ENCODE measurements at places on chromosomes 2 and 18.

- DNase-seq: no peak
Observed at GRCh38 chr2:59884166-59884565, 669.3 kb downstream of the BCL11A start.

GRCh38 chr2:156548413-156548812 lies 112.2 kb downstream of the GPD2 start:
- DNase-seq: no peak

DNA sequence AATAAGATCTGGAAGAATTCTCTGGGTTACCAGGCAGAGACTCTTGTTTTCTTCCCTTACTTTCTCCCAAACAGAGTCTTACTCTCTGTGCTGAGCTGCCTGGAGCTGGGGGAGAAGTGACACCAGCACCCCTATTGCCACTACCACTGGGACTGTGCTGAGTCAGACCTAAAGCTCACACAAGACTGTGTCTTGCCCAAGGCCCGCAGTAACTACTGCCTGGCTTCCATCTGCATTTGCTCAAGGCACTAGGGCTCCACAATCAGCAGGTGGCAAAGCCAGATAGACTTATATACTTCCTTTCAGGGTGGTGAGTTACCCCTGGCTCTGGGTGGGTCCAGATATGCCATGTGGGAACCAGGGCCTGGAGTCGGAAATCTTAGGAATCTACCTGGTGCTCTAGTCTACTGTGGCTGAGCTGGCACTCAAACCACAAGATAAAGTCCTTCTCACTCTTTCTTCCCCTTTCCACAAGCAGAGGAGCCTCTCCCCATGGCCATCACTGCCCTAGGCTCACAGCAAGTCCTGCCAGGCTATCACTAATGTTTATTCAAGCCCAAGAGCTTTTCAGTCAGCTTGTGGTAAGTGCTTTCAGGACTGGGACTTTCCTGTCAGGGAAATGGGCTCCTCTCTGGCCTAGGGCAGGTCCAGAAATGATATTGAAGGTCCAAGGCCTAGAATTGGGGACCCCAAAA lies 27.6 kb upstream of the SERPINB2 start:
- DNase-seq: no peak

DNA sequence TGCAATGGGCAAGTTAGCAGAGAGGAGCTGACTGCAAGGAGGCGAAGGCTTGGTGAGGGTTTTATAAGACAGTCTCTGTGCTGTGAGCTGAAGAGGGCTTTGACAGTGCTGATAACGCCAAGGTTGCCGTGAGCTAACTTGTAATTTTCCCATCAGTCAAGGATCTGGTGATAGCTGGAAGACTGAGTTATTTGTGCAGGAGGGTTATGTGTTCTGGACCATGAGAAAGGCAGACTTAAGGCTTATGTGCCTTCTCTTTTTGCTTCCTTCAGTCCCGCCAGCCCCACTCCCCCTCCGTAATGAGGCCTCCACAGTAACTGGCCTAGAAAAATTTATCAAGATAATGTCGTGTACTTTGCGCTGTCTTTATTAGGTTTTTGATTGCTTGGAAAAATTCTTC lies 94.6 kb downstream of the RTP5 start:
- no peak for DNase-seq

- no peak for DNase-seq
Observed at GRCh38 chr2:32425719-32426141, 68.9 kb downstream of the BIRC6 start.

DNA sequence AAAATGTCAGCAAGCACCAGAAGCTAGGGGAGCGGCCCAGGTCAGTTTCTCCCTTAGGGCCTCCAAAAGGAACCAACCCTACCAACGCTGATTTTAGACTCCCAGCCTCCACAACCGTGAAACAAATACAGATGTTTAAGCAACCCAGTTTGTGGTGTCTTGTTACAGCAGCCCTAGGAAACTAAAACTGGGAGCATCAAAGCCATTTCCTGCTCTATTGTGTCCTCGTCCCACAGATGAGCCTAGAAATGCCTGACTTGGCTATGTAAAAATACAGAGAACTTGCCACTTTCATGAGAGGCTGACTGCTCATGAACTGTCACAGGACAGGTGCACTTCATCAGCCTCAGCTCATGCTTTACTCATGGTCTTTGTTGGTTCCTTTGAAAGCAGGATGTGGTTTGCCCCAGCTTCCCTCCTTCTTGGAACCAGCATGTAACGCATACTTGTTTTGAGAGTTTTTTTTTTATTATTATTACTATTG lies 97.6 kb upstream of the SLC39A10 start:
- no peak for DNase-seq

DNA sequence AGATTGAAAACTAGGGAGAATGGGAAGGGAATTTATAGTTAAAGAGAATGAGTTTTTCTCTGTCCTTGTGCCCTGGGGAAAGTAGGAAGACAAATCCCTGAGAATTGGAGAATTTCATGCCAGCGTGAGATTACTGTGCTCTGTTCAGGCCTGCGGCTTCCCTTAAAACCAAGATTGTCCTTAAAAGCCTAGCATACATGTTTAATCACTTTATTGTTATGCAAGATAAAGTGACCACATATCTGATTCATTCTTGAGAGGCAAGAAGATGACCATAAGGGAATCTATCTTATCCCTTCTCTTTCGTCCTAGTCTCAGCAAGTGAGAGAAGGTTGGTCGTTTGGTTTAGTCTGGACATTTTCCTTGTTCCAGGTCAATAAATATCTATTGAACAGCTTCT lies 75.9 kb downstream of the ADCYAP1 start:
- no peak for DNase-seq

- DNase-seq: no peak
Observed at GRCh38 chr2:207870814-207871213, 101.1 kb upstream of the FZD5 start.

- peak; percentile 33 for DNase-seq
Observed at GRCh38 chr2:23502096-23502495, 117.1 kb downstream of the KLHL29 start.

- no peak for DNase-seq
Observed at GRCh38 chr2:36492216-36492945, 105.6 kb downstream of the FEZ2 start.

- peak; percentile 15 for DNase-seq
Observed at GRCh38 chr2:225400060-225400511, 576 bp downstream of the NYAP2 start.

- no peak for DNase-seq
Observed at GRCh38 chr2:9380702-9381628, 42.4 kb downstream of the ITGB1BP1 start.

GRCh38 chr18:45951016-45951714 lies 16.0 kb downstream of the EPG5 start:
- no peak for DNase-seq

- DNase-seq: no peak
Observed at GRCh38 chr2:146985753-146986152, 859.1 kb upstream of the ACVR2A start.

GRCh38 chr2:45681675-45682074 lies 30.2 kb downstream of the PRKCE start:
- no peak for DNase-seq

GRCh38 chr2:92073036-92073814 lies 2798.0 kb upstream of the TEKT4 start:
- no peak for DNase-seq

DNA sequence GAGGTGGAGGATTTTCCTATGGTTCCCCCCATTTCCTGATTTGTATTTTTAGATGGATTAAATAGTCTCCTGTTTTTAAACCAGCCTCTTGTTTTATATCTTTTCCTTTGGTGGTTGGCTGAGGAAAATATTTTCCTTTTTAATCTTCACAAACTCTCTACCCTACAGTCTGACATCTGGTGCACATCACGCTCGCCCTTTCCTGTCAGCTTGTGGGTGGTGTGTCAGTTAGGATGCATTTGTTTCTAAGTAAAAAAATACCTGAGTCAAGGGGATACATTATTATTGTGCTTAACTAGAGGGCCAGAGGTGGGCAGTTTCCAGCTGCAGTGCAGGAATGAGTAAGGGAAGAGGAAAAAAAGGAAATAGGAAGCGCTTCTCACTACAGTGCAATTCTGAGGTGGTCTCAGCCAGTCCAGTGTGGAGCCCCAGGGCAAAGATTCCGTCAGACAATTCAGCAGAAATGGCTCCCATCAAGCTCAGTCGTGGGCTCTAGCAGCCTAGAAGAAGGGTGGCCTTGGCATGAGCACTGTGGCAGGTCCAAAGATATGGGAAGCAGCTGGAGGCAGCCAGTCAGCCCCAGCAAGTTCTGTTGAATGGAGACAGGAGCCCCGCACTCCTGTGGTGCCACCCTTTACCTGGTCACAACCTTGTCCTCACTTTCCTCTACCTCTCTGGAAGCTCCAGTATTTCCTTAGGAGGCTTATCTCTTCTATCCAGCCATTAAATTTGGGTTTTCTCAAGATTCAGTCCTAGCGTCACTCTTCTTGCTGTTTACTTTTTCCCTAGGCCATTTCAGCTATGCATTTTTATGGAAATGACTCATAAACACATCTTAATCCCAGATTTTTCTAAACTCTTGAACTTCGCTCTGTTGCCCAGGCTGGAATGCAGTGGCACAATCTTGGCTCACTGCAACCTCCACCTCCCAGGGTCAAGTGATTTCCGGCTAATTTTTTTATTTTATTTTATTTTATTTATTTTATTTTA lies 18.5 kb downstream of the SFTPB start:
- DNase-seq: no peak

GRCh38 chr18:31746396-31746795 lies 14.3 kb downstream of the SLC25A52 start:
- DNase-seq: no peak

- DNase-seq: no peak
Observed at GRCh38 chr2:79083597-79084251, 4.1 kb downstream of the REG1B start.

DNA sequence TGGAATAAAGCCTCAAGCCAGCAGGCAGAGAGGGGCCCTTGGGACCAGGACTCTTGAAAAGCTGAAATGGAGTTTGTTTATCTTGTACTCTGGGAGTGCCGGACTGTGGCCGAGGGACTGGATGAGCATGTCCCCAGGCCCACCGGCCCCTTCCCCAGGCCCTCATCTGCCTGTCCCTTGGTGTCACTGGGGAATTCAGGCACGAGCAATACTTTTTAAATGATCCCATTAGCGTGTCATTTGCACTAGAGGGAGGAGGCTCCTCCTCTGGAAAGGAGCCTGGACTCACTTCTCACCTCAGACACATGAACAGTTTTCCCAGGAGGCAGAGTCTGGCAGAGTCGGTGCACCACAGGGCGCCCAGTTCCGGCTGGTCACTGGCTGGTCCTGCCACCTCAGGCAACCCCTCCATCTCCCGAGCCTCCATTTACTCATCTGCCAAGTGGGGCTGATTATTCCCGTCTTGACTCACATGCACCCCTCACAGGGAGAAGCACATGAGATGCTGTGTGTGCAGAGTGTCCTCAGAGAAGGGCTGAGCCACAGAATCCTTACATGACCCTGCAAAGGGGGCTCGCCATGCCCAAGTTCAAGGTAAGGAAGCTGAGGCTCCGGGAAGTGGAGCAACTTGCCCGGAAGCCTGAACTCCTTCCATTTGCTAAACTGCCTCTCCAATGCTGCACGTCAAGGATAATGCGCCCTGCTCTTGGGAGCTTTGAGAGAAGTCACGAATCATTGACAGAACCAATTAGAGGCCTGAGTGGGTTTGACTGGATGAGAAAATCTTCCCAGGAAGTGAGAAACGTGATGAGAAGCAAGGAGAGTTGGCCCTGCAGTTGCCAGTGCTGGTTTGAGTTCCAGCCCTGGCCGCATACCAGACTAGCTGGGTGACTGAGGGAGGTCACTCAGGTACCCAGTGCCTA lies 26.7 kb downstream of the CIB4 start:
- DNase-seq: no peak

- no peak for DNase-seq
Observed at GRCh38 chr2:117127680-117128079, 686.8 kb upstream of the DDX18 start.

DNA sequence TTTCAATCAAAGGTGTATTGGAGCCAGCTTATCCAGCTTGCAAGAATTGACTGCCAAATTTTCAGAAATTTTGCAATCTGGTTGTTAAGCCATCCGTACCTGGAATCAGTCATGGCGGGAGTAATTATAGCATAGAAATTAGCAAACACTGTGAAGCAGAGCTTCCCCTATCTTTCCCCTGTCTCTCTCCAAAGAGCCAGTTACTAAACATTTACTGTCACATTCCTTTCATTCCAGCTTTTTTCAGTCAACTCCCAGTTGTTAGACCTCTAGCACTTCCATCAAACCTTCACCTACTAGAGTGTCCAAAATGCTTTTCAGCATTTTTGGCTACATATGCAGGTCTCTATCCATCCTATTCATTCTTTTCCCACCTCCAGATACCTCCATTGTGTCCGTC lies 137.4 kb downstream of the MC4R start:
- no peak for DNase-seq

GRCh38 chr2:233430651-233431050 lies 76.4 kb downstream of the DGKD start:
- DNase-seq: no peak

DNA sequence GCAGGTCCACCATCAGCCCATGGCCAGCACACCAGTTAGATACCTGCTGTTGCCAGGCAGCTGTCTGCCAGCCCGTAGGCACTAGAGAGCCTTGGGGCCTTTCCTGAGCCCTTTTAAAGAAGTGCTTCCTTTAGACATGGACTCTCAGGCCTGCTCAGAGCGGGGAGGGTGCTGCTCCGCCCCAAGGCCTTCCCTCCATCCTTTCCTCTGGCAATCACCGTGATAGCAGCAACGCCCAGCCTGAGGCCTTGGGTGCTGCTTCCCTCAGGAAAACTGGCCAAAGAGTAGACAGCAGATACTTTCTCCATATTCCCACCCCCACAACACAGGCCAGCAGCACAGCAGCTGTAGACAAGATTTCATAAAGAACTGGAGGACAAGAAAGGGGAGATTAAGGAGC lies 22.3 kb upstream of the C1QL2 start:
- no peak for DNase-seq

- DNase-seq: no peak
Observed at GRCh38 chr18:75161256-75162028, 47.5 kb downstream of the PTGR3 start.

DNA sequence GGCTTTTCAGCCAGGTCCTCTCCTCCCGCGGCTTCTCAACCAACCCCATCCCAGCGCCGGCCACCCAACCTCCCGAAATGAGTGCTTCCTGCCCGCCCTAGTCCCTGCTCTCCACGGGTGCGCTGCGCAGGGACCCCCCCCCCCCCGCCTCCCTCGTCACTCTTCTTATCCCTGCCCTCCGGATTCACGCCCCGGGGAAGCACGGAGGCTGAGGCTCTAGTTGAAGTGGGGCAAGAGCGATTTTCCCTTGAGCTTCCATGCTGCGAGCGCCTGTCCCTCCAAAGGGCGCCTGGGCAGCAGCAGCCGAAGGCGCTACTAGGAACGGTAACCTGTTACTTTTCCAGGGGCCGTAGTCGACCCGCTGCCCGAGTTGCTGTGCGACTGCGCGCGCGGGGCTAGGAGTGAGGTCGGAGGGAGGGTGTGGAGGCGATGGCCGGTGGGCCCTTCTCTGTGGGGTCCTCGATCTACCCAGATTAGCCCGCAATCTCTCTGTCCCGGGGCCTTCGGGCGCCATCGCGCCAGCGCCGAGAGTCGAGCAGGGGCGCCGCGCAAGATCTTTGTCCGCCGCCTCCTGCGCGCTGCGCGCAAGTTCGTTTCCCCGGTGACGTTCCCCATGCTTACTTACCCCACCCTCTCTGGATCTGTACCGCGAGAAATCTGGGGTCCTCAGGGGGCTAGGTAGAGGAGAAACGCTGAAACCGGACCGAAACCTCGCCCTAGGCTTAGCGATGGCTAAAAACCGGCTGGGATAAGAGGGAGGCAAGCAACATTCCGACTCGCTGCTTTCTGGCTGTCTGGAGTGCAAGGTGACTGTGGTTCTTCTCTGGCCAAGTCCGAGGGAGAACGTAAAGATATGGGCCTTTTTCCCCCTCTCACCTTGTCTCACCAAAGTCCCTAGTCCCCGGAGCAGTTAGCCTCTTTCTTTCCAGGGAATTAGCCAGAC lies 677 bp downstream of the GAD1 start:
- no peak for DNase-seq

Measured in amygdala (tissue), 56 donors.